ENCODE measurements at places on chromosomes 4 and X.

DNA sequence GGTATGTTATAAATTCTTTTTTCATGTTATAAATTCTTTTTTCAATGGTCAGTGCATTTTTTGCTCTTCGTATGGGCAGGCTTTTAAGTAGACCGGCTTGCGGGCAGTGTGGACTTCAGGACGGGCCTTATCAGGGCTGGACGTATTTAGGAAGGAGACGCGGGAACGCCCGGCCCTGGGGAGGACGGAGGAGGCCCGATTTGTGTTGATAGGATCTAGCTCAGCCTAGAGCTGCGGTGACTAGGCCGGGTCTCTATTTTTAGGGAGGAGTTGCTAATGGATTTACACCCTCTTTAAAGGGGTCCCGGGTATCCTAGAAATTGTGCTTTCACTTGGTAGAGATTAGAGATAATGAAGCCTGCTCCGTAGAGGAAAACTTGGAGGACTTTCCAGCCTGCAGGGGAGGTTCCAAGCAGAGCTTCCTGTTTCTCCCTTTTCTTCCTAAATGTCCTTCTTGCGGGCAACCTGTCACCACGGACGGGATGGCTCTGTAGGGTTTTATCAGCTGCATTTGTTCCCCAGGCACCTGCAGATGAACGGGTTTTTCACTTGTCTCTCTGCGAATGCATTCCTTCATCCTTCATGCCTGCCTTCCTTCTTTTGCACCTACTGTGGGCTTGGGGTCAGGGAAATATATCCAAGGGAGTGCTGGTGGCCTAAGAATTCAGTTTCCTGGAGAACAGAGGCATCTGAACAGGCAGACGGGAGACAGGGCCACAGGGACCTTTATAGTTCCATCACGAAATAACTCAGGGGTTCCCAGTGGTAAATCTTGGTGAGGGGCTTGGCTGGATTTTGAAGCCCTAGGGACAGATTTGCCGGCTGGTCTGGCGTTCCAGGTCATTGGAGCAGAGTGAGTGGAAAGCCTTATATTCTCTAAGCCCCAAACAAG is 1.4 kb downstream of the CD99 start:
- DNase-seq: no peak

GRCh38 chr4:27861381-27861787 is 1000.7 kb downstream of the STIM2 start:
- no peak for DNase-seq

DNA sequence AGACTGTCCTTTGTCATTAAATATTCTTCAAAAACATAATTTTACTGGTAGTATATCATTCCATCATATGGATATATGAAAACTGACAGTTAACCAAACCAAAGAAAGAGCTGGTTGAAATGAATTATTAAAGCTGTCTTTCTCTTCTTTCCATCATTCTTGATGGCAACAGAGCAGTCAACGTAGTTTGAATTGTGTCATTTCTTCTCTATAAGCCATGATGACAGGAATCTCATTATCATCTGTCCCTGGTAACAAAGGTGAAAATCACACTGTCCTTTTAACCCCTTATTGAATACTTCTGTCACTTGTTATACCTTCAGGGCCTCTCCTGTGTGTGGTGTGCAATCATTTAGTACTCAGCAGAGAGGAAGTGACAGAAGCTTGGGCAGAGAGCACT is 197.0 kb upstream of the SLITRK2 start:
- no peak for DNase-seq

- no peak for DNase-seq
These were observed 272.7 kb downstream of the PDHA2 start for GRCh38 chr4:96112631-96113030.

GRCh38 chr4:113673450-113673849 is 88.1 kb downstream of the CAMK2D start:
- no peak for DNase-seq

DNA sequence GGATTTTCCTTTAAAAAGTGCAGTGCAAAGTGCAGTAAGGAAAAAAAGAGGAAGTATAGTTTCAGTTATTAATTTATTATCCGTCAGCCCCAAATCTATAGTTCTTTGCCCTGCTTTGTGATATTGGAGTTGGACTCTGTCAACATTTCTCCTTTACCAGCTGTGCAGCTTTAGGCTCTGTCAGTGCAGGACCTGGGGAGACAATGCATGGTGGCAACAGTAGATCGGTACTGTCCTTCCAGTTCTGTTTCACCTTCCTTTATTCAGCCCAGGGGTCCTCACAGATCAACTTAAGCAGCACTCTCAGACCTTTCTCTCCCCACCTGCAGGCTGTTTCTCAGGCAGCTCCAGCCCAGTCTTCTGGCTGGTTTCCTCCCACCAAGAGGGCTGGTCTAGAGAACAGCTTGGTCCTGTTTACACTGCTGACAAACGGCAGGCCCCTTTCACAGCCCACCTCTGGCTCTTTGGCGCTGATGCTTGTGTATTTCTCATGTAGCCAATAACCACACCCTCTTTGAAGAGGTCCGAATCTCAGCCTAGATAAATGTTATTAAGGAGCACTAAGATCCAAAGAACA is 71.6 kb downstream of the MCUB start:
- DNase-seq: no peak

DNA sequence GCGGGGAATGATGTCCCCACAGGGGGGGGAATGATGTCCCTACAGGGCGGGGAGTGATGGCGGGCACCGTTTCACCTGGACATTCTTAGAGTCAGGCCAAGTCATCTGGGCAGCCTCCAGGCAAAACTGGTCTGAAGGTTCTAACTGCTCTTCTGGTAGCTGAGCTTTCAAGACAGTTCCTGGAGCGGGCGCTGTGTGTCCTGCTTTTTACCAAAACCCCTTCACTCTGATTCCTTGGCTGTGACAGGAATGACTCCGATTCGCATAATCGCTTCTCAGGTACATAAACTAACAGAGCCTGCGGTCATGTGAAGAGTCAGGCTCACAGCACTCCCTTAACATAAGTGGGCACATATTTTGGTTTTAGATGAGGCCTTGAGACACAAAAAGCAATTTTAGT is 836.0 kb downstream of the TRIML1 start:
- DNase-seq: no peak

GRCh38 chr4:16238327-16238726 is 12.1 kb upstream of the TAPT1 start:
- DNase-seq: no peak

DNA sequence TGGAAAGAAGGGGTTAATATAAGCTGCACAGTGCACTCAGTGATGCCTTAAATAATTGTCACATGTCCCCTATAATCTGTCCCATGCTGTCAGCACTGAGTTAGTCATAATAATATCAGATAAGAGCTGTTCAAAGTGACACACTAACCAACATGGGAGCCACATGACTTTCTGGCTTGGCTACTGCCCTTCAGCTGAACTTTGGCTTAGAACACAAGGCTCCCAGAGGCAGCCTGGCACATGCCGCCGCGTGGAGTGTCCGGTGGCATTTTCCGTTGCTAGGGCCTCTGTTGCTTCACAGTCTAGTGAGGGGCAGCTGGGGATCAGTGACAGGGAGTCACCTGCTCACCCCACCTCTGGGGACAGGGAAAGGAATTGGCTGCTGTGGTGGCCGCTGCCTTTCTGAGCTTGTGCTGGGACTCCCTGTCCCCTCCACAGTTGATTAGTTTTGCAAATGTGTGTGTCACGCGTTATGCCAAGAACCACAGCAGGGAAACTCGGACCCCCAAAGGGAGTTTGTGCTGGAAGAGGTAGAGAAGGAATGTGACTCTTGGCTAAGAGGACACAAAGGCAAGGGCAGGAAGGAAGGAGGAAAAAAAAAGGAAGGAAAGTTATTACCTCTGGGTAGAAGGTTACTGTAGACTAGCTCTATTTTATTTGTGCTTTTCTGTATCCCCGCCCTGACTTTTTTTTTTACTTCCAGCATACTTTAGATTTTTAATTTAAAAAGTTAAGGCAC is 41.1 kb upstream of the PPARGC1A start:
- DNase-seq: no peak

DNA sequence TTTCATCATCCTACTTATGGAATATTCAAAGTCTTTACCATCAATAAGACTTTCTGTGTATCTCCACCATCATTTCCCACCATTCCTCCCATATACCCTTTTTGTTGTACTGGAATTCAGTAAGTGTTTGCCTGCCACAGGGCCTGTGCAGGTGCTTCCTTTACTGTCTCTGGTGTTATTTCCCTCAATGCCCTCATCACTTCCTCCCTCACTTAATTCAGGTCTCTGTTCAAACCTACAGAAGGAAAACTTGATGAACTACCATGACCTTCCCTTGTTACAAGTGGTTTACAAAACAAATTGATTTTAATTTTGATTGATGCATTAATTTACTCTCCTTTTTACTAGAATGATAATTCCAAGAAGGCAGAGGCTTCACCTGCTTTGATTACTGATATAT is 159.5 kb upstream of the FAT4 start:
- no peak for DNase-seq

DNA sequence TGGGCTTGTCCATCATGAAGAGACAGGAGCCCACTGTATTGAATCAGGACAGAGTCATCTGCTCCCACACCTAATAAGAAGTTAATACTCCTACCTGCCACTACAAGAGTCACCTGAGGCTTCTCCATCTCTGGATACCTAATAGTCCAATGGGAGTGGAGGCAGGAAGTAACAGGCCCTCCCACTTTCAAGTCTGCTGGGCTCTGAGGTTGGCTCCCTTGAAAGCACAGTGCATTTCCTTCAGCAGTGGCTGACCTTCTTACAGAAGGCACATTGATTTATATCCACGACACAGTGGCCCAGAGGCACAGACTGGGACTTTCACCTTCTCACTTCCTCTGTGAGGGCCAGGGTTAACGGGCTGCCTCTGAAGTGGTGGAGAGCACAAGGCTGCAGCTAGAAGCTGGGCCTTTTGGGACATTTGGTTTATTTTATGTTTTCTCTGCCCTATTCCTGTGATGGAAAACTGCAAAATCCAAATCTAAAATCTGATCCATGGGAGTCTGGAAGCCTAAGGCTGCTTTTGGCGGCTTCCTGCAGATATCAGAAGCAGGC is 38.1 kb downstream of the FRG2 start:
- no peak for DNase-seq

DNA sequence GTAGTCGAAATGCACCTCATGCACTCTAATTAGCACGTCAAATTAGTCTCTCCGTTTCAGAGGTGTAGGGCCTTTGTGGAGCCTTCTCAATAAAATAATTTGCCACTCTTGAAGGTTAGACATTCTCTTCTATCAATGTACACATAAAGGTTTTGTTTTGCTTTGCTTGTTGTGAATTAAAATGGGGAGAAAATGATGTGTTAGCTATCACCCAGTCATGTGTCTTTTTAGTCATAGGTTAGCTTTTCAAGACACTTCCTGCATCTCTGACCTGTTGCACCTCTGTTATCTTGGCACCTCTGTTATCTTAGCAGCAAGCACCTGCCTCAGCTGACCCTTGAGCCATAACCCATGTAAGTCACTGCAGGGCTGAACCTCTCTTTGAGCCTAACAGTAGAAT is 936 bp downstream of the TMEM144 start:
- no peak for DNase-seq

DNA sequence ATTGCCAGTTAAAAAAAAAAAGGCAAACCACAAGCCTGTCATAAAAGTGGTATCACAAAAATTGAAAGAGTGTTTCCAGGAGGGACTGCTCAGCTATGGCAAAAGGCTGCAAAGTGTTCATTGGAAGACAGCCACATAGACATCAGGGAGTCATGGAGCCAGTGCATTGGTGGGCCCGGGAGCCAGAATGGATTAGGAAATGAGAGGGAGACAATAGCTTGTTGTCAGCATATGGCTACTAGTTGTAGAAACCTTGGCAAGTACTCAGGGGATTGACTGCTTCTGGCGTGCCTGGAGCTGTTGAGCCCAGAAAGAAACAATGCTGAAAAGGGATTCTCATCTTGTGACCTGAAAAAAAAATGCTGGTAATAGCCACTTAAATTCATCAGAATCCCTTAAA is 5.0 kb downstream of the GAR1 start:
- no peak for DNase-seq

DNA sequence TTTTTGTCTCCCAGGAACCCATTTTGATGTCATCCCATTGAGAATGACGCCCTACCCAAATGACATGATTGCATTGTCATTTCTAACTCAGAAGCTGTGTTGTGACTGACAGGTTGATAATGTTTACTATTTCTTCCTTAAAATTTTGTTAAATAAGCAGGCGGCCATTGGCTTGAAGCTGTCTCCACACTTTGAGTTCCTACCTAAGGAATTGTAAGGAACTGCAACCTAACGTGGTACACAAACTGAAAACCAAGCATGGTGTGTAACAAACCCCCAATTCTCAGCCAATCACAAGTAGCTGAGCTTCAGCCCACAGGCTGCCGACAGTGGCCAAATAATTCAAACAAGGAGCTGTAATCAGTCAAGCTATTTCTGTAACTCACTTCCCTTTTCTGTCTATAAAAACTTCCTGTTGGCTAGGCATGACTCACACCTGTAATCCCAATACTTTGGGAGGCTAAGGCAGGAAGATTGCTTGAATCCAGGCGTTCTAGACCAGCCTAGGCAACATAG is 2.9 kb upstream of the MND1 start:
- DNase-seq: no peak

GRCh38 chr4:139962130-139962684 is 191.8 kb downstream of the MAML3 start:
- no peak for DNase-seq

All from activated T-helper 9 cell treated with anti-CD3 and anti-CD28 coated beads, Interleukin-2, amount 50 U/mL, for 16 hours (primary cell).